Esophagus muscularis mucosa (tissue), 4 donors: ENCODE measurements at places on chromosomes 7 and 10.

- no peaks in the 10 kb centered on the region for H3K36me3 ChIP-seq
- no peak overlapping the region for H3K27ac ChIP-seq
- no peak overlapping the region for H3K4me3 ChIP-seq
- peaks cover 30% of the 10 kb centered on the region for H3K4me1 ChIP-seq
These were observed 69.6 kb downstream of the ATXN7L1 start for GRCh38 chr7:105806592-105807447.

DNA sequence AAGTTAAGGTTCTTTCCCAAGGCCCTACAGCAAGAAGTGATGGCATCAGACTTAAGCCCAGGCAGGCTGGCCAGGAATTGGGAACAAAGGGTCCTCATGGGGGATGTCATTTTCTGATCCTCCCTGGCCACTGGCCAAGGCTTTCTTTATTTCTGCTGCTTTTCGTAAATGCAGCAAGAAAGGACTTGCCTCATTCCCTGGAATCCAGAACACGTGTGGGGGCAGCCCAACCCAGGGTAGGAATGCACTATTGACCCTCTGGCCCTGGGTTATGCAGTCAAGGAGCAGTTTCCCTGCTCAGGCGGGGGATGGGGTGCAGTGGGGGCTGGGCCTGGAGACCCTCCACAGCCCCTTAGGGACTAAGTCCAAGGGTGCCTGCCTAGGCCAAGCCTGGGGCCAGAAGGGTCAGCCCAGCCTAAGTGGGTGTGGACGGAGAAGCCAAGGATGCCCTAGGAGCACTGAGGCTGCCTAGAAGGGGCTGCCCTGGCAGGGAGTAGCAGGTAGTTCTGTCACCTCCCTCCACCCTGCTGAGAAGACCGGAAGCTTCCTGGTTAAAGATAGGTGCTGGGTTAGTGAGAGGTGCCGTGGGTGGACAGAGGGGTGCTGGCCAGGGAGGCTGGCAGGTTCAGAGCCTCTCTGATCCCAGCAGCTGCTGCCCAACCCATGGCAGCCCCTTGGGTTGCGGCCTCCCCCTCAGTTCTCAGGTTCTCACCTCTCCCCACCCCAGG lies 179.2 kb downstream of the SH3PXD2A start:
- H3K27ac ChIP-seq: peak overlapping the region; percentile 66
- no peaks in the 10 kb centered on the region for H3K36me3 ChIP-seq
- no peak overlapping the region for H3K4me3 ChIP-seq
- no peaks in the 10 kb centered on the region for H3K27me3 ChIP-seq
- H3K4me1 ChIP-seq: peaks cover 65% of the 10 kb centered on the region

GRCh38 chr7:10221084-10221483 lies 752.6 kb upstream of the PHF14 start:
- H3K4me3 ChIP-seq: no peak overlapping the region
- no peaks in the 10 kb centered on the region for H3K27me3 ChIP-seq
- no peaks in the 10 kb centered on the region for H3K36me3 ChIP-seq
- DNase-seq: no peak

DNA sequence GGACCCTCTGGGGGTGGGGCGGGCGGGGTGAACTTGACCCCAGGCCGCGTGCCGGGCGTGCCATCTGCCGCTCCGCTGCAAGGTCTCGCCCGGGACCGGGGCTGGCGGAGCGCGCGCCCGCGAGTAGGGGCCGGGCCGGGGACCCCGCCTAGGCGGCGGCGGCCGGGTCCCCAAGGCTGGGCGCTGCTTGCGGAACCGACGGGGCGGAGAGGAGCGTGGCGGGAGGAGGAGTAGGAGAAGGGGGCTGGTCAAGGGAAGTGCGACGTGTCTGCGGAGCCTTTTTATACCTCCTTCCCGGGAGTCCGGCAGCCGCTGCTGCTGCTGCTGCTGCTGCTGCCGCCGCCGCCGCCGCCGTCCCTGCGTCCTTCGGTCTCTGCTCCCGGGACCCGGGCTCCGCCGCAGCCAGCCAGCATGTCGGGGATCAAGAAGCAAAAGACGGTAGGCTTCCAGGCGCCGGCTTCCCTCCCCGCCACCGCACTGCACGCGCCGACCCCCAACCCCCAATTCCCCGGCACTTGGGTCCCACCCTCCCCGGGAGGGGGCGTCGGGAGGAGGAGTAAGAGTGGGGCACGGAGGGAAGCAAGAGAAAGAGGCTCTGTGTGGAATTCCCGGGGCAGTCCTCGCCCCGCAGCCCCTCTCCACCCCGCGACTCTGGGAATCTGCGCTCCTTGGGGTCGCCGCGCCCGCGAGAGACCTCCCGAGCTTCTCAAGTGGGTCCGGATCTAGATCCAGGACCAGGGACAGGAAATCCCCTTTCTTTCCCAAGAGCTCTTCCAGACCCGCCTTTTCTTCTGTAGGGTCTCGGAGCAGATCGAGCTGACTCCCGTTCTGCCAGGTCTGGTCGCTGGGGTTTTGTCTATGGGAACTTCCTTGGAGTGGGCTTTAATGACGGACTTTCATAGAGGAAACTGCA lies at the start of gene PAPSS2:
TSS of gene PAPSS2 (plus strand) at position 308 of the 913 bp plus-strand sequence. CDS start at position 412, 104 bp downstream.
- no peak for DNase-seq
- peak within 1 kb of the TSS; percentile 62 for H3K4me3 ChIP-seq

GRCh38 chr10:93412801-93413200 lies 69.3 kb downstream of the MYOF start:
- H3K4me1 ChIP-seq: peaks cover 22% of the 10 kb centered on the region
- no peak for DNase-seq
- no peak overlapping the region for H3K4me3 ChIP-seq
- no peaks in the 10 kb centered on the region for H3K27me3 ChIP-seq
- peak overlapping the region; percentile 53 for H3K27ac ChIP-seq

DNA sequence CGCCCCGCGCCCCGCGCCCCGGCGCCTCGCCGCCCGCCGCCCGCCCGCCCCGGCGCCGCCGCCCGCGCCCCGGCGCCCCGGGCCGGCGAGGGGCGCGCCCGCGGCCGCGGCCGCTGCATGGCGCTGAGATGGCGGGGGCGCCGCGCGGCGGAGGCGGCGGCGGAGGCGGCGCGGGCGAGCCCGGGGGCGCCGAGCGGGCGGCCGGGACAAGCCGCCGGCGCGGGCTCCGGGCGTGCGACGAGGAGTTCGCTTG lies 174 bp downstream of the ADCY1 start:
- peak overlapping the region; percentile 61 for H3K4me3 ChIP-seq
- no peak for DNase-seq
- no peaks in the 10 kb centered on the region for H3K36me3 ChIP-seq
- no peak overlapping the region for H3K27ac ChIP-seq
- no peaks in the 10 kb centered on the region for H3K27me3 ChIP-seq
